ENCODE measurements at places on chromosomes 3 and 15. TPM values are rescaled to one million over a fixed set of nuclear protein-coding genes. Genes with fewer than 3 reads are reported as not detected.

NGLY1 gene
- total RNA-seq, result 32.0 TPM

MST1R gene
- total RNA-seq, result 29.6 TPM

NMNAT3 gene
- total RNA-seq, result 6.4 TPM

CKMT1A gene
- 15.1 TPM for total RNA-seq

PDHB gene
- 71.7 TPM for total RNA-seq

KCNMB2 gene
- total RNA-seq, result 4.4 TPM
